A549 (cell line): ENCODE measurements at places on chromosomes 4 and X.

- DNase-seq: no peak
Observed at GRCh38 chr4:88661739-88662138, 35.9 kb downstream of the NAP1L5 start.

- no peak for DNase-seq
Observed at GRCh38 chr4:87651941-87652340, 1.9 kb downstream of the DMP1 start.

DNA sequence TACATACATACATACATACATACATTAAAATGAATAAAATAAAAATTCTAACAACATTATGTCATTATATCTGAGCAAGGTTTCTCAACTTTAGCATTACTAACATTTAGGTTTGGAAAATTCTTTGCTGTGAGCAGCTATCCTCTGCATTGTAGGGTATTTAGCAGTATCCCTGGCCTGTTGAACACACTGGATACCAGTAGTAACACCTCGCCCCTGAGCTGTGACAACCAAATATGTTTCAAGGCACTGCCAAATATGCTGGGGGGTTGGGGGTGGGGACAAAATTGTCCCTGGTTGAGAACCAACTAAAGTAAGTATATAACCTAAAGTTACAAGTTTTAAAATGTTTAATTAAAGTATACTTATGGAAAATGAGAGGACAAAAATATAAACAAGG, 860.9 kb upstream of the FTHL17 start:
- DNase-seq: no peak

DNA sequence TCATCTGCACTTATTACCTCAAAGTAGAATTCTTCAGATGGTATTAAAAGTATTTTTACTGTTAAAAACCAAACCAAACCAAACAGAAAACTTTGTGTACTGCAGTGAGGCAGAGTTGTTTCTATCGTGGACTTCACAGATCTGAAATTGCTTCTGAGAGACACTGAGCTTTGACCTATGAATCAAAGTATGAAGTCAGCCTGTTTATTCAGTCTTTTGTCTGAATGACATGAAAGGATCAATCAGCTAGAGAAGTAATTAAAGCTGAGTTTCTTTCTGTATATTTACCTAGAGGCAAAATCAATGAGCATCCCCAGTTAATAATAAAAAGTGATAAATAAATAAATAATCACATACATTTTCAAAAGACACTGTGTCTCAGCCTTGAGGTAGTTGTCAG, 2121.0 kb downstream of the PCDH7 start:
- no peak for DNase-seq

DNA sequence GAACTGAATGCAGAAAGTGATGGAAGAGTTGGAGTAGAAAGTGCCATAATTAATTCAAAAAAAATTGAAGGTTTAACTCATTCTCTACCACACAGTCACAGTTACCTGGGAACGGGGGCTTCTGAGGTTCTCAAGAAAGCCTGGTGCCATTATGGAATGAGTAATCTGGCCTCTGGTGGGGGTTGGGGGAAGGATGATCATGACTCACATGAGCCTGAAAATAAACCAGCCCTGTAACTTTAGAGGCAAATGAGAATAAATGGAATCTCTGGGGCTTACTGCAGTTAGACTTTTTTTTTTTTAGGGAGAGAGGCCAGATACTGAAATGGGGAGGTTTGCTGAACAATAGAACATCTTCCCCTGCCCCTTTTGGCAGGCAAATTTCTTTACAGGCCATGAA, 55.3 kb downstream of the SOD3 start:
- DNase-seq: peak; percentile 10

DNA sequence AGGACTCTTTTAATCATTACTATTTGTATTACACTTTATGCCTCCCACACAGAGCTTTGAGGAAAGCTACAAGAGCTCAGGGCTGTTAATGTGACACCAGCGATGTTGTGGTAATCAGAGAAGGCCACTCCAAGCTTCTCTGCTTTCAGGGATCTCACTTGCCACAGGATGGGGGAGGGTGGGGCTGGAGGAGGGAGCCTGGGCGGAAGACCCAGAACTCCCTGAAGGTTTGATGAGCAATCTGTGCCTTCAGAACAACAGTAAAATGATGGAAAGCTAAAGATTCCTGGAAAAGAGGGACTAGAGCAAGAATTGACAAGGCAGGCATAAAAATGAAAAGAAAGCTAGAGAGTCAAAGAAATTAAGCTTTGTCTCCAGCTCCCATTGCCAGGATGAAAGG, 75.6 kb downstream of the MAML3 start:
- no peak for DNase-seq

- DNase-seq: no peak
Observed at GRCh38 chrX:31225819-31226218, 154.0 kb upstream of the FTHL17 start.

- DNase-seq: no peak
Observed at GRCh38 chrX:16076834-16077233, 46.5 kb upstream of the GRPR start.

- no peak for DNase-seq
Observed at GRCh38 chrX:134023851-134024281, 38.5 kb upstream of the GPC3 start.

- DNase-seq: no peak
Observed at GRCh38 chrX:9466736-9467135, 1.9 kb downstream of the TBL1X start.

DNA sequence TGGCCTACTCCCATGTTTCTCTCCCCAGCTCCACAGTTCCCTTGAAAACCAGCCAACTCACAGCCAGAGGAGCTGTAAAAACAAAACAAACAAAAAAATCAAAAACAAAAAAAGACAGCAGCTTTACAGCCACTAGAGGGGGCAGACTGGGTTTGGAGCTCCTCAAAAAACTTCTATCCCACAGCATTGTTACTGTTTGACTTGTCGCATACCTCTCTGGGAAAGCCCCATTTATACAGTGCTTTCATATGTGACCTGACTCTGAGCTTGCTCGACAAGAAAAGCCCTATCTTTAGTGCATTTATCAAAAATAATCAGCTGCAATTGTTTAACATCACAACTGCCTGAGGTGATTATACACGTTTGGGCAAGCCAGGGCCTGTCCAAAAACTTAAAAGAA, 21.6 kb downstream of the TSPAN6 start:
- DNase-seq: peak; percentile 60

DNA sequence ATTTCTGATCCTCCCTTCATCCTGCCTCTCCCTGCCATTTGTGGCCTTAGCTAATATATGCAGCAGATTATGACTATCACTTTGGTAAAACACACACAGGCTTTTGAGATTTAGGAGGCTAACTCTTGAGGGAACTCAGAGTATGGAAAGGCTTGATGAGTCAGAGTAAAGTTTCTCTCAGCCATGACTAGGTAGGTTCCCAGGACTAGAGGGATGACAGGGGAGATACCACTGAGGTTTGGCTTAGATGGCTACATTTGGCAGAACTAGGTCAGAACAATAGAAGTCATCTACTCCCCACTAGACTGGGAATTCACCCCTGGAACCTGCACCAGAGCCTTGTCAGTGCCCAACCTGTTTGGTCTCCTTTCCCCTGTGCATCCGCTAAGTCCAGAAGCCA, 585.7 kb downstream of the TLL1 start:
- DNase-seq: no peak

DNA sequence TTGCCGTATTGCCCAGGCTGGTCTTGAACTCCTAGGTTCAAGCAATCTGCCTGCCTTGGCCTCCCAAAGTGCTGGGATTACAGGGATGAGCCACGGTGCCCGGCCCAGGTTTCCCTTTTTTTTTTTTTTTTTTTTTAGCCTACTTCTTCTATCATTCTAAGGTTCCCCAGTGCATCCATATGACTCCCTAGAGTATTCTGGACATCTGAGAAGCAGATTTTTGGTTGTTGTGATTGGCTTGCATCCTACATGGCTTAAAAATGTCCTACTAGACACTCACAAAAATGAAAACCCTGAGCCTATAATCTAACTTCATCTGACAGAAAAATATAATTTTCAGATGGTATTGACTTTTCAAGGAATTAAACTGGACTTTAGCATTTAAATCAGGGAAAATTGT, 41.7 kb downstream of the SMIM14 start:
- no peak for DNase-seq

DNA sequence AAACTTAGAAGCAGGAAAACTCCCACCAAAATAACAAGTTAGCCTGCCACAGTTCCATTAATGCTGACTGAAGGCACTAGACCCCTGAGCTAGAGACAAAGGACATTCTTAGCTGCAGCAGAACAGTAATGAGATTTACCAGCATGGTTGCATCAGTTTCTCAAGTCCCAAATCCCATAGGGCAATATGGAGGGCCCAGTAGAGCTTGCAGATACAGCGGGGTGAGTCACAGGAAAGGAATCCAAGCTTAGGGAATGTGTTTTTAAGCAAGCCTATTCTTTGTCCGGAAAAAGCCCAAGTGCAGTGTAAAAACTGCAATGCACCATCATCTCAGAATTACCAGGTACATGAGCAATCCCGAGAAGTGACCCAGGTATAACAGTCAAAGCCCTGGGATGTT, 51.3 kb upstream of the EXOC1L start:
- DNase-seq: no peak

- no peak for DNase-seq
Observed at GRCh38 chr4:13922873-13923645, 295.5 kb upstream of the BOD1L1 start.
